NCI-H1105 (cell line): ENCODE measurements at places on chromosomes 4 and X.

DNA sequence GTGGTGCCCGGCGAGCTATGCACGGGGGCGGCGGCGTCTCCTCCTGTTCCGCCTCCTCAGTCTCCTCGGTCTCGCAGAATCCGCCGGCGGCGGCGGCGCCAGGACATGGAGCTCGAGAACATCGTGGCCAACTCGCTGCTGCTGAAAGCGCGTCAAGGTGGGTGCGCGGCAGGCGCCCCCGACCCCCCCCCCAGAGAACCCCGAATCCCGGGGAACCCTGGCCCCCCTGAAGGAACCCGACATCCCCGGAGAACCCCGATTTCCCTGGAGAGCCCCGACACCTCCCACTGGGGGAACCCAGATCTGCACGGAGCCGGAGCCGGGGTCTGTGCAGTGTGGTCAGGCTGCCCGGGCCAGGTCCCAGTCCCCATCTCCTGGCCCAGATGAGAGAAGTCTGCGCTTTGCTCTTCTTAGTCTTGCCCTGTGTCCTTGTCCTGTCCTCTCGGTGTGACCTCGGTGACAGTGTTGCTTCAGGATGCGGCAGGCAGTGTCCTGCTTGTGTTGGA, 648 bp downstream of the GRK4 start:
- no peak for DNase-seq

DNA sequence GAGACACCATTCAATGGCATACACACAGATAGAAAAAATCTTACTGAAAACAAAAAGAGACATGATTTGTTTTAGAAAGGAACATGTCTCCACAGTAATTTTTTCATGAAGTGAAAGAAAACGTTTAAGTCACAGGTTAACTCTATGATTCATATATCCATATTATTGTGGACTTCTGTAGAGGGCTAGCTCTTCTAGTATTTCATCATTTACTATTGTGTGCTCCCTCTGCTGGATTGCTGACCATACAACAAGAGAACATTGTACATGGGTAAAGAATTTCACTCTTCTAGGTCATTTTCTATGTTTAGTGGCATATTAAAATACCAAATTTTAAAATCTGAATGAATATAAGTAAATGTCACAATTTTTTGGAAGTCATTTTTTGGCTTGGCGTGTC, 91.8 kb upstream of the POU3F4 start:
- DNase-seq = no peak

DNA sequence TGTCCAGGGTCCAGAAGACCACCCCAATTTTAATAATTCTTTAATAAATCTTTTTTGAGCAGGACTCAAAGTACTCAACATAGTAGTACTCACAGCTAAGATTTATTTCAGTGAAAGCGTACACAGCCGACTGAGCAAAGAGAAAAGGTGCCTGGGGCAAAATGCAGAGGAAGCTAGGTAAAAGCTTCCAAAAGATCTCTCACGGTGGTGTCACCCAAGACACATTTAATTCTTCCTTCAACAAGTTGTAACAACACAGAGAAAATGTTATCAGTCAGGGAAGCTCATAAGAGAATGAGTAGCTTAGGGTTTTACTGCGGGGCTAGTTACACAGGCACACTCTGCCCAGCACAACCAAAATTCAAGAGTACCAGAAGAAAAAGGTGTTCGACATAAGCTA, 201.1 kb downstream of the OPHN1 start:
- DNase-seq = no peak

DNA sequence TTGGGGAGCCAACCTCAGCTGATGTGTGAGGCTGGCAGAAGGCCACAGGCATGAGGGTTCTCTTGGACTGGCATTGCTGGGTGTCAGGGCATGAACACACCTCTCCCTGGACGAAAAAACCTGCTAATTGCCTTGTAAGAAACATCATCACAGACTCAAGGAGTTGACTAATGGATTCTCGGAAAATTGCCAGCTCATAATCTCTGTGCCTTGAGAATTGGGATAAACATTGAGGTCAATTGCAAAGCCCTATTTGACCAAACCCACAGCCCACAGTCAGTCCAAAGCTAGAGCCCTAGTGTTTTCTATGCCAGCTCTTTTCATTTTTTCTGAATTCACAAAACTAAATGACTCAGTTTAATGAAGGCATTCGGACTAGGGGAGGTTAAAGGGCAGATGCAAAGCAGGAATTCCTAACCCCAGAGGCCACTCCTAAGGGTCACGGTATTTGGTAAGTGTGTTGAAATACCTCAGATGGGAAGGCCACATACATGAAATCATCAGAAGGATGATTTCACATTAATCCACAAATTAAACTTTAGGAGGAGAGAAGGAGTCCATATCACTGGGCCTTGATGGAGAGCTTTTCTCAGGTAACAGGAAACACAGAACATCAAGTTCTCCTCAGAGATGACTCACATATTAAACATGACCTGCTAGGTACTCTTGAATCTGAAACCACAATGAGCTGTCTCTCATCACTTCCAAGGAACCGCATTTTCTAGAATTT, 39.0 kb upstream of the RASL11B start:
- DNase-seq = no peak

GRCh38 chr4:23058165-23058776, 365.5 kb downstream of the GBA3 start:
- no peak for DNase-seq

- DNase-seq = no peak
These were observed at the start of gene HS3ST1 for GRCh38 chr4:11428231-11428898. Gene HS3ST1, minus strand, starts transcription at chr4:11428894. Its CDS starts 28,889 bp downstream, at chr4:11400005.

DNA sequence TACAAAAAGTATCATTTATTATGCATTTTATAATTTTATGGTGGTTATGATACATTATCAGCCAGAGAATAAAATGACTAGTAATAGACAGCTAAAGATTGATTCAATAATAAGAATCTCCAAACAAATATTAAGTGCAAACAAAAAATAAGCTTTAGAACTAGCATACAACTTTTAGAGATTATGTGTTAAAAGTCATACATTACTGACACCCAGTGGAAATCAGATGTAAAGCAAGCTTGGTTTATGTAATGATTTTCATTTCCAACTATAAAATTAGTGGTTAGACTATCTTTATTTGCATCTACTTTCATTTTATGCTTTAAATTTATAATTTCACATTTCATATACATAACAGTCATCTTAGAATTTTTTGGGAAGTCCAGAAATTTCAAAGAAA, 57.7 kb downstream of the IL13RA2 start:
- no peak for DNase-seq

GRCh38 chrX:136856551-136856950, 24.0 kb downstream of the RBMX start:
- DNase-seq = no peak
